GM04504 (cell line): ENCODE measurements at places on chromosomes 1 and 21.

- no peak for DNase-seq
Observed at GRCh38 chr21:27220416-27220815, 253.5 kb upstream of the ADAMTS5 start.

DNA sequence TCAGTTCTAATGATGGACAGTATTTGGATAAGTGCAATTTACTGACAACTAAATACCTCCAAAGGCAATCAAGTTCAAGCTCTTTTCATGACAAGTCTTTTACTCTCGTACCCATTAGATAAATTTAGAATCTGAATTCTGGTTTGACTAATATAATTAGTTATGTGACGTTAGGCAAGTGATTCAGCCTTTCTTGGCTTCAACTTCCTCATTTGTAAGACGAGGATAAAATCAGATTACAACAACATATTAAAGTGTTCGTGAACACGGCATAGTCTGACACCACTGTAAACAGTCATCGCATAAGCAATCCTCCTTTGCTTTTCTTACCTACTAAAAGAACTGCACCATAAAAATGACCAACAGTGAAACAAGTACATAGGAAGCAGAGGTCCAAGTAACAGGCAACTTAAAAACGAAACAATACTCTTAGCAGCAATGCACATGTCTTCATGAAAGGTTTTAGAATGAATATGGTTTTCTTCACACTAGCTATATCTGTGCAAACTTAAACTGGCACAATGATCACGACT is 25.7 kb downstream of the COA6 start:
- peak; percentile 7 for DNase-seq

- DNase-seq: no peak
Observed at GRCh38 chr1:232628335-232629249, 1.3 kb downstream of the SIPA1L2 start.

DNA sequence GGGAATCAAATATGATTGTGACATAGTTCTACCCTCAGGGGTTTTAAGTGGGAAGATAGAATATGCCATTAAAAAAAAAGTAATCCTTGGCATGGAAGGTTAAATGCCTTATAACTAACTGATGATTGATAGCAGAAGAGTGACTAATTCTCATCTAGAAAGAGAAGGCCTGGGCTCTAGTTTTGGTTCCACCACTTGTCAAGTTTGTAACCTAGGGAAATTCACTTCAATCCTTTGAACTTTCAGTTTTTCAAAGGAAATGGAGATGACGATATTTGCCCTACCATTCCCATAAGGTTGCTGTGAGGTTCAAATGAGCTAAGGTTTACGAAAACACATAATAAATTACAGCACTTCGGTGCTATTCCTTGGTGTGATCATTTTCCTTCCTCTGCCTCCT is 88.5 kb downstream of the GPR88 start:
- no peak for DNase-seq

DNA sequence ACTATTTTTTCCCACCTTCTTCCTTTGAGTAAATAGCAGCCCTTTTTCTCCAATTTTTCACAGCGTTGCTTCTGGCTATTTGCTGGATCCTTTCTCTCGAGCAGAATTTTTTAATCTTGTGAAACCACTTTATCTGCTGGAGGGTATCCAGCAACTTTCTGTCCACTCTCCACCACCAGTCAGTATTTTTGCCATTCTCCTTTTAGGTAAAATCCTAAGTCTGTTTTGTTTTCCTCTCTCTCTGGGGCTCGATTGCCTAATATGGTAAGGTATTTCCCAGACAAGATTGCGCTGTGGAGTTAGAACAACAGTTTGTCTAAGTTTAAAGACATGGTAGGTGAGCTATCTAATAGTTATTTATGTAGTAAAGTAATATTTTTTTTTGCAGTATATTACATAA is 156.9 kb downstream of the PPP1R12B start:
- peak; percentile 42 for DNase-seq

DNA sequence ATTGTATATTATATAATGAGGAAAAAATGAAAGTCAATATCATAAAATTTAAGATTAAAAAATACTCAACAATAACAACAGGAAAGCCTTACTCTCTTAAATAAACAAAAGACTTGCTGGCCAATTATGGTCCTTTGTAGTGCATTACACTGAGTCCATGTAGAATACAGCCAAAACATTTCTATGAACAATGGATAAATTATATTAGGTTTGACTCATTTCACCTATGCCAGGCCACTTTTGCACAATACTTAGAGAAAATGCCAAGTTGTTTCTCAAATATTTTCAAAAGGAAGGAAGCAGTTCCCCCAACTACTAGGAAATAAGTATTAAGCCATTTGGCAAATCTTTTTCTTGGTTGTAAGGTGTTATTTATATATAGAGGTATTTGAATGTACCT is 19.8 kb upstream of the UCK2 start:
- DNase-seq: no peak

DNA sequence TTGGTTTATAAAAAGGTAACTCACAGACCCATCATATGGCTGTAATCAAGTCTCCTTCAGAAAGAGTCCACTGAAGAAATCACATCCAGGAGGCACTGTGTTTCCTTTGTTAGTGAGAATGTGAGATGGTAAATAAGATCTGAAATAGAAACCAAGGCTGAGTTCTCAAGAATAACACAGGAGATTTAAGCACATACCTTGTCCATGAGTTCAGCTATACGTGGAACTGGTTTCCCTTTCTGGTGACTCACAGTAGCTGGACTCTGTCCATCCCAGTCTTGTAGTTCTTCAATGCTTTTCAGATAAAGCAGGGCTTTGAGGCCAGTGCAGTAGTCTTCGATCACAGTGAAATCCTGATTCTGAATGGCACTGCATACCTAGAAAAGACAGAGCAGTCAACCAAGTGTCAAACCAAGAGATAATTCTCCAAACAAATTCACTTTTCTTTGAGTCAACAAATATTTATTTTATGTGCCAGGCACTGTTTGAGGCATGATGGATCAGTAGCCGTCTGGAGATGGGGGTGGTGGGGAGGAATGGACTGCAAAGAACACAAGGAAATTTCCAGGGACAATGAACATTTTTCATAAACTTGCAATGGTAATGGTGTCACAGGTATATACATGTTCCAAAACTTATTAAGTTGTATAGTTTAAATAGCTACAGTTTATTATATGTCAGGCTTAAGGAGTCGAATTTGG is 471.4 kb downstream of the PTBP2 start:
- DNase-seq: peak; percentile 83

DNA sequence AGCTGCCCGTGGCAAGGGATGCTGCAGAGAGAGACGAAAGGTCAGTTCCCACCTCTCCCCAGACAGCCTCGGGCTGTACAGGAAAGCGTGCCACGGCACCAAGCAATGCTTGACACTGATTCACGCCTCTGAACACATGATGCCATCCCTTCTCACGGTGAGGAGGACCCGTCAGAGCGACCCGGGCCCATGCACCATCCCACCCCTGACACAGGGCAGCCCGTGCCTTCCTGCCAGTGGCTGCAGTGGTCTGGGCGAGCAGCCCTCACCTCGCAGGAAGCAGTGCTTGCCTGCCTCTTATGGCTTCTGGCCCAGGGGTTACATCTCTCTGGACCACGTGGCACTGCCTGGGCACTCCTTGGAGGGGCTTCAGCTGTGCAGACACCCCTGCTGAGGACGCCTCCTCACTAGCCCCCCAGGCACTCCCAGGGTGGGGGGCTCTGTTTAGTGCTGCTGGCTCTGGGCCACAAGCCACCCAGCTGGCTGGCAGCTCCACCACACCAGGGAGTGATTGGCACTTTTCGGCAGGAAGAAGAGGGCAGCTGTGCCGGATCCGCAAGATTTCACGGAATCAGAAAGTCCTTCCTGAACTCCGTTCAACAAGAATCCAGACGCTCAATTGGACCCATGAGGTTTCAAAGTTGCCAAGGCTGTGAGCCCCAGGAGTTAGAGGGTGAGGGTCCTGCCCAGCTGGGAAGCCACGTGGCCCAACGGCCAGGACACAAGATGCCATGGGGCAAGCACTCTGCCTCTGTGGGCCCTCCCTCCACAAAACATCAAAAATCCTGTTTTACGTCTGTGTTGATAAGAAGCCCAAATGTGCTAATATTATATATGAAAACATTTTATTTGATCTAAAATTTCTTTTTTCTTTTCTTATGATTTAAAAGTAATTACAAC is 34.8 kb upstream of the SLC19A1 start:
- DNase-seq: no peak

GRCh38 chr1:16061266-16061665 is 12.2 kb downstream of the FAM131C start:
- no peak for DNase-seq

GRCh38 chr1:22930240-22930912 is 42.3 kb downstream of the LACTBL1 start:
- DNase-seq: peak; percentile 9

GRCh38 chr1:52928015-52928404 is 934 bp downstream of the SCP2 start:
- no peak for DNase-seq

DNA sequence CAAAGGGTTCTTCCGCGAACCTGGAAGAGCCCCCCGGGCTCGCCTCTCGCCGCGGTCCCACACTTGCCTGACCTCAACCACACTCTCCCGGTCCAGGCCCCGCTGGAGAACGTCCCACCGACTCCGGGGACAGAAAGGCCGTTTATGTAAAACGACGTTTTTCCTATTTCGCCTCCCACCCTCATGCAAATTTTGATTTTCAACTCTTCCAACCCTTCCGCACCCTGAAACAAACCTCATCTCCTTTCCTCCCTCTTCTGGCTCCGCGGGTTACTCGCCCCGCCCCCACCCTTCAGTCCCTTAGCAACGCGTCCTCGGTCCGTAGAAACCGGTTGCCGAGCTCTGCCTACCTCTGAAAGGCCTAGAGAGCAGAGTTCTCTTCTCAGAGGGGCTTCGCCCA is at the start of gene C1orf141:
Gene C1orf141 (minus strand): TSS at position 276 of the 400 bp plus-strand sequence. CDS start 7,730 bp downstream, outside the sequence.
- DNase-seq: no peak

- DNase-seq: no peak
Observed at GRCh38 chr1:25110036-25110435, 122.3 kb downstream of the SYF2 start.

GRCh38 chr1:154695985-154696384 is 88.0 kb upstream of the ADAR start:
- DNase-seq: no peak

- peak; percentile 35 for DNase-seq
Observed at GRCh38 chr1:170402476-170403311, 129.3 kb upstream of the GORAB start.

DNA sequence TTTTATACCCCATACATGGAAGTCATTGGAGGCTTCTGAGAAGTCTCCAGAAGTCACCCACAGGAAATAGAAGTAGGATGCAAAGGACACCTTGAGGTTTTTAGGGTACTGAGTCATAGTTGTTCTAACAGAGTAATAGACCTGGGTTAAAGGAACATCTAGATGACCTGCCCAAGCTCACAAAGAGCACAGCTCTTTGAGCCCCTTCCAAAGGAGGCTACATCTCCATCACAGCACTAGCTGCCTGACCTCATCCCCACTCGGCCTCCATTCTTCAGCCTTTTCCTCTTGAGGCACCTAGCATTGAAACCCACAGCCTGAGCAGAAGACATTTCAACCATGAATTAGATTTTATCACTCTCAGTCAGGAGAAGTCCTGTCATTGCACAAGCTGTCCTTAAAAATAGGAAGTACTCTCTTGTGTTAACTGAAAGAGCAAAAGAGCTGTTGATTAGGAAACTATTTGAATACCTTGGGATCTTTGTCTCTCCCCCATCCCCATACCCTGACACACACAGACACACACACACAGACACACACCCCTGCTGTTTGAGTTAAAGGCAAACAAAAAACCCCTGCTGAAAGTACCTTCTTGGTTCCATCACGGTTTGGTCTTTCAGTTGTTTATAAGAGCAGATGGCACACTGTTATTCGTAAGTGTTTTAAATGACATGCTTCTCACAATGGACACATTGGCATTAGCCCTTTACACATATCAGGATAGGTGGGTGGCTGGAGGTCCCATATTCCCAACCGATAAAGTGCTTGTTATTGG is 22.2 kb downstream of the MKNK1 start:
- no peak for DNase-seq

- no peak for DNase-seq
Observed at GRCh38 chr1:27275696-27276095, 41.3 kb downstream of the WDTC1 start.

GRCh38 chr1:240683576-240683975 is 71.6 kb upstream of the GREM2 start:
- peak; percentile 80 for DNase-seq

GRCh38 chr1:191910245-191910644 is 248.0 kb upstream of the RGS18 start:
- no peak for DNase-seq

GRCh38 chr1:153746174-153746573 is 18.3 kb downstream of the INTS3 start:
- no peak for DNase-seq

DNA sequence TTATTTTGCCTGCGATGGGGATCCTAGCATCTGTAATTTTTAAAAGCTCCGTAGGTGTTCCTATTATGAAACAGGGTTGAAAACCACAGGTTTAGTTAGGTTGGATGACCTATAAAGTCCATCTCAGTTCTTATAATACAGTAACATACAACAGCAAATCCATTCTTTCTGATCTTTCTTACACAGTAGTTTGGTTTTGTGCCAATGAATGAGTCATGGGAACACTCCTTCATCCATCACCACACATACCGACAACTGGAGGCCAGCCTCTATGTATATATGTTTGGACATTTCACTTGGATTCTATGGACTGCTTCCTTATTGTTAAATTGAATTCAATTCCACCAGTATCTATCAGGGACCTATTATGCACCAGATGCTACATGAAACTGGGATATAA is 118.4 kb upstream of the L1TD1 start:
- DNase-seq: peak; percentile 16

DNA sequence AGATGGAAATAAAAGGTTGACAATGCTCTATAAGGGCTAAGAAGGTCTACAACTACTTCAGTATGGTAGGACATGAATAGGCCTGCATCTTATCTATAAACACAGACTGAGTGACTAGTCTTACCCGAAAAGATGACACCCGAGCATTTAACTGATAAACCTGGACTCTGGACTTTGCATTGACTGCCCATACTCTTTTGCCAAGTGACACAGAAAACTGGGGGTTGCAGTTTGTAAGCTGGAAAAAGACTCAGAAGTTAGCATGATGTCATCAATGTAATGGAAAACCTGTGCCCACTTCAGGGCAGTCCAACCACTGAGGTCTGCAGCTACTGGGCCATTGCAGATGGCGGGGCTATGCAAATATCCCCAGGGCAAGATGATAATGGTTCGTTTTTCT is 258.3 kb upstream of the NEGR1 start:
- DNase-seq: no peak

DNA sequence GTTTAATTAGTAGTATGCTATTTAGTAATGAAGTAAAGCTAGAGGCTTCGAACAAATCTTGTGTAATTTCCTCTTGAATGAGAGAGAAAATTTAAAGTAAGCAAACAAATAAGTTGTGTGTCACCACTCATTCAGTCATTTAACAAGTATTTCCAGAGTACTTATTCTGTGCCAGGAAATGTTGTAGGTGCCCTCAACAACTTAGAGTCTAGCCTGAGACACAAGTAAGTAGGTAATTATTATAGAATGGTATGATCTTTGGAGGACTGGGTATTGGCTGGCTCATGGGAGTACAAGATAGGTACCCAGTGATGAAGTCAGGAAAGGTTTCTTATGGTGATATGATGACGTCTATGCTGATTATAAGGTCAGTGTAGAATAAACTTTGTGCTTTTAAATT is 17.4 kb upstream of the METTL18 start:
- no peak for DNase-seq
